Activated naive CD4-positive, alpha-beta T cell (primary cell): ENCODE measurements at places on chromosomes 3 and 15.

- no peak for DNase-seq
Observed at GRCh38 chr3:43038010-43038409, 58.9 kb downstream of the GASK1A start.

DNA sequence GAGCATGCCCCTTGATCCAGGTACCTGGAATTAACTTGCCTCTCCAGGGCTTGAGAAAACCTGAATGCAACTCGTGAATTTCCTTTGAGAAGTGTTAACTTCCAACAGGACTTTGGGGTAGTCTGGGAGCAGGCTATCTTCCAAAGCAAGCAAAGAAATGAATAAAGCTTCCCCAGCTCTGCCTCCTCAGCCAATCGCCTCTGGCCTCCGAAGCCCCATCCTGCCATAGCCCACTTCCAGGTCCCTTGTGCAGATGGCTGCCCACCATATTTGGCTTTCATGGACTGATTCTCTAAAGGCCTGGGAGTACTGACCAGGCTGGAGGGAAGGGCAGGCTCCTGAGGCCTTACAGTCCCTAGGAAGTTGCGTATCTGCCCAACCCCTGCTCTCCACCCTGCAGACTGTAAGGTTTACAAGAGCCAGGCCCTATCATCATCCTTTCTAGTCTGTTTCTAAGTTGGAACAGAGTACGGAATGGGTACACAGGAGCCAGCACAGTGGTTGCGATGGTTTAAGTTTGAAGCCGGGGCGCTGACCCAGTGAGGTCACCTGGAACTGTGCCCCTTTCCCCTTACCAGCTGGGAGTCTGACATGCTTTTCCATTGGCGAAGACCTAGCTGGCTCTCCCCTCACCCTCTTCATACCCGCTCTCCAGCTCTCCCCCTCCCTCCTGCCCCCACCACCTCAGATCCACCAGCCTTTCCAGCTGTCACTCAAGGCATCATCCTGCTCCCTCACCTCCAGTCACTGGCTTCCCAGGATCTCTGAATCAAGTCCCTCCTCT, 1.1 kb upstream of the PML start:
- no peak for DNase-seq

- no peak for DNase-seq
Observed at GRCh38 chr3:141100531-141101320, 49.6 kb downstream of the SPSB4 start.

GRCh38 chr15:51094606-51095569, at the start of gene TNFAIP8L3:
Gene TNFAIP8L3, minus strand, starts transcription at chr15:51094906. Its CDS starts 311 bp downstream, at chr15:51094595.
- no peak for DNase-seq
